Posterior vena cava (tissue), 2 donors: ENCODE measurements at places on chromosomes 3 and 15.

DNA sequence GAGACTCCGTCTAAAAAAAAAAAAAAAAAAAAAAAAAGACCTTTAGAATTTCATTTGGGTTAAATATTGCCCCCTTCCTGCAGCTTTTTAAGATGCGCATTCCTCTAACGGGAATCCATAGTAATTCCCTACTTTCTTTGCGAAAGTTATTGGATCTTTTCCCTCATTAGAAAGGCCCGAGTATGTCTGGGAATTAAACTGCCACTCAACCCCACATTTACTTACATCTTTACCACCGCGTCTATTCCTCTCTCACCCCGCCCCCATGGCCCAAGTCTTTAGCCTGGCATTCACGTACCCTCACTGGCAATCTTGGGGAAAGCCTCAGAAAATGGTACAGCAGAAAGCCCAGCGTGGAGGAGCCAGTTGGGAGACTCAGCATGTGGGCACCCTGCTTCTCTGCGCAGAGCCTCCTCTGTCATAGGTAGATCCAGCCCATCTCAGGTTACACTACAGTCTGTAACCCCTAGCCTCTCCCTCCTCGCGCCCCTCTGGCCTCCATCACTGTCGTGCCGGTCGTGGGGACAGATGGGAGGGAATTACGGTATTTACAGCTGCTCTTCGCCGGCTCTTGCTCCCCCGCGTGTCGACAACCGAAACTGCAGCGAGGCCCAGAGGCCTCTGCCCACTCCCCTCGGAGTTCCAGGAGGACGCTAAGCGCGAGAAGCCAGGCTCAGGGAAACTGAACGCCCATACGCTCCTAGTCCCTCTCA lies 6.4 kb upstream of the ANKDD1A start:
- DNase-seq = peak; percentile 94

- no peak for DNase-seq
These were observed 139.1 kb downstream of the TLE3 start for GRCh38 chr15:69958496-69959084.

- DNase-seq = no peak
These were observed 452.8 kb downstream of the ROBO1 start for GRCh38 chr3:79314962-79315361.

DNA sequence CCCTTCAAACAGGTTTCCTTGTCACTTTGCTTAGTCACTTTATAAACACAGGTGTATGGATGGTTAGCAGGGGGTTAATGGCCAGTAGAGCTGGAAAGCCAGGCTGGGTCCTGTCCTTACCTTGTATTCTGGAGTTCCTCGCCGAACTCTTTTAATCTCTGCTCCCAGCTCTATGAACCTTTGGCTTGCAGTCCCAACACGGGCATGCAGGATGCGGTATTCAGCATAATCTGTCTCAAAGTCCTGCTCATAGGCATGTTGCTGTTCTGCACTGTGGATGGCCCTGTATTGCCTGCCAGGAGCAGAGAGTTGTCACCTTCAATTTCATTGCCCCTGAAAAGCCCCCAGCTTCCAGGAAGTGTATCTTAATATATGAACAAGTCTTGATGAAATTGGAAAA lies 2.7 kb downstream of the ELL3 start:
- no peak for DNase-seq

DNA sequence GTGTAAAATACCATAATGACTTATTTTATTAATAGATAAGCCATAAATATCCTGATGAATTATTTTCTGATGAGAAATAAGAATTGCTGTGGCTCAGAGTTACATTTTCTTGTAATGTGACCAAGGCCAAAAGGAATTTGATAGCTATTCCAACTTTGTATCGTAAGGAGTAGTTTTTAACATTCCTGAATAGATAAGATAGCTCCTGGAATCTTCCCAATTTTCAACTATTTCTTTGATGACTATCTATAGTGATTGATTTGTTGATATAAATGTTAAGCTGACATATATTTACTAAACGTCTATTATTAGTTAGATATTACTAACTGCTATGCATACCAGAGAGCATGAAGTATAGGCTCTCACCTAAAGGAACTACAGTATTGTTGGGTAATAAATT lies 49.1 kb upstream of the SATB1 start:
- DNase-seq = no peak

DNA sequence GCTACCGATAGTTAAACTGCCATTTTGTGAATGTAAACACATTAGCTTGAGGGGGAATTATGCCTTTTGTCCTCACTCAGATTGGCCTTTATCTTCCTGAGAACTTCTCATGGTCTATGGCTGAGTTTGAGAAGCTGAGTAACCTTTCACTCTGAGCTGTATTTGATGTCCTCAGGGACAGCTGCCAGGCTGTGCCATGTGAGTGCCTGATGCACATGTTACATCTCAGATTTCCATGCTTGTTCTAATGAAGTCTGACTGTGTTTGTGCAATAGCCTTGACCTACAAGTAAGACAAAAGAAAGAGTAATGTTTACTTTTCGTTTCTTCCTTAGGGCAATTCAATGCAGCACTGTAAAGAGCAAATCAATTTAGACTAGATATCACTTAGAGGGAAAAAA lies 44.1 kb upstream of the ARL6 start:
- DNase-seq = no peak

- no peak for DNase-seq
These were observed 22.0 kb downstream of the TRPM1 start for GRCh38 chr15:31079519-31079918.

DNA sequence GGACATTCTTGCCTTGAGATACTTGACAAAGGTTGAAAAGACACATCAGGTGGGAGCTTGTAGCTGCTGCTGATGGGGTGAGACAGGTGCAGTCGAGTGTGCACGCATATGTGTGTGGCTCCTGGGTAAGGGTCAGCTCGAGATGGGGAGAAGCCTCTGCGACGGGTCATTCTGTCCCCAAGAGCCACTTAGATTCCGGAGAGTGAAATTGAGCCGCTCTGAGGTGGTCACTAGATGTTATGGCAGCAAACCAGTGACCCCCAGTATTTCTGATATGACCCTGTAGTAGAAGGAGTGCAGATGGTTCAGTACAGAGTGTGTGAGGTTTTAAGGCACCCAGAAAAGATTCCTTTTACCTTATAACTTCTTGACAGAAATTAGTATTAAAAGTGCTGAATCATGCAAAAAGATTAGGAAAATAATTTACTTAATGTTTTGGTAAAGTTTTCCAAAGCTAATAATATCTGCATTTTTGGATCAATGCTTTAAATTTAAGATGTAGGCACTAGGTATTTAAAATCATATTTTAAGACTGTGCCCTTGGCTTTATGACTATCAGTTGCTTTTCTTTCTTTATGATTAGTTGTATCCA lies 241.9 kb upstream of the TOPAZ1 start:
- DNase-seq = no peak

DNA sequence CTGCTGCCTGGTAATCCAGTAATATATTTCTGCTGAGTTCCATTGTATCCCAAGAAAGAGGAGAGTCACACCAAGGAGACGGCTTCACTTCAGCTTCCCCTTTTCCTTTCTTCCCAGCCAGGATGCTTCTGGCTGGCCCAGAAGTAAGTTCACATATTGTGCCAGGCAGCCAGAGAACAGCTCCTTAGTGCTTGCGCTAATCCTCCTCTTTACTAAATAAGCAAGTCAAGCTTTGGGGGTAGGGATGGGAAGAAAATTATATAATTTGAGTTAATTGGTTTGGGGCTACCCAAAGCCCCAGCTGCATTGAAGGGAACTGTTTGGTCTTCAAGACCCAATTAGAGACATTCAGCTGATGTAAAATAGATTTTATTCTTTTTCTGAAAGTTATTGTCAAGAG lies 218.8 kb upstream of the HES1 start:
- no peak for DNase-seq

DNA sequence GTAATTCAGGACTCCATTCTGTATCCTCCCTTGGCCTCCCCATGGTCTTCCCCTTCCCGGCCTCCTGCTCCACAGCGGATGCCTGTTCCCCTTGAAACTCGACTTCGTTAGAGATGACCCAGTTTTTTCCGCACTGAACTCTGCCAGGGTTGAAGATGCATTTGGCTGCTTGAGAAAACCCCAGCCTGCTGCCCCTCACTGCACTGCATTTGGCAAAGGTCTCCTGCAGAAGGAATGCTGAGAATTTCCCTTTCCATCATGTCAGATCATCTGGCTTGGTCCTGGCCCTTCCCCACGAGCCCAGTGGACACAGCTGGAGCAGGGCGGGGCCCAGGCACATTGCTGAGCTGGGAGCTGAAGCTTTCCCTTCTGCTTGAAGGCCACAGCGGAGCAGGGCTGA lies 37.6 kb upstream of the RGMA start:
- peak; percentile 87 for DNase-seq

- DNase-seq = no peak
These were observed 88.8 kb downstream of the SMAD3 start for GRCh38 chr15:67154249-67154648.

GRCh38 chr3:48607519-48607918 lies 1.9 kb downstream of the UQCRC1 start:
- no peak for DNase-seq

DNA sequence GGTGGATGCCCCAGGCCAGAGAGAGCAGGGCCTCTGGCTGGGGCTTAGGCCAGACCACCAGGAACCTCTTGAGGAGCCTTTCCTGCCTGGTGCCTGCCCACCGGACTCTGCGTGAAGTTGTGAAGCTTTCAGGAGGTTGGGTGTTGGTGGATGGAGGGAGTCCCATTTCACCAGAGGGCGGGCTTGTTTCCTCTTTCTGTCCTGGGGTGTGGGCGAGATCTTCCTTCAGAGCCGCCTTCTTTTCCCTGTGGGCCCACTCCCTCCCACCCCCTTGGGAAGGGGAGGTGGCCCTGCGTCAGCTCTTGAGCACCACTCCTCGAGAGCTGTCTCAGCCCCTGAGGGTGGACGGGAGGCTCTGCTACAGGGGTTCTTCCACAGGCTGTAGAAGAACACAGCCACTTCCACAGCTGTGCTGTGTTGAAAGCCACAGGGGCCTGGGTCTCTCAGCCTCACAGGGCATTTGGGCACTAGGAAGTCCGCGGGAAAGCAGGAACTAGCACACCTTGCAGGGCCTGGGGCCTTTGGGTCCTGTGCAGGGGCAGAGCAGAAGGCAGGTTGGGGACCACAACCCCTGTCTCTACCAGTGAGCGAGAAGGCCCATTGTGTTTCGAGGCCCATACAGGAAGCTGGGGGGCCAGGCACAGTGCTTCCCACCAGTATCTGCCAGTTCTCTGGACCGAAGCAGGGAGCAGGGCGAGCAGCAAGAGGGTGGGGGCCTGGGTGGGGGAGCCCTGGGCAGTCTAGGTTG lies 2.1 kb downstream of the AMIGO3 start:
- peak; percentile 75 for DNase-seq

DNA sequence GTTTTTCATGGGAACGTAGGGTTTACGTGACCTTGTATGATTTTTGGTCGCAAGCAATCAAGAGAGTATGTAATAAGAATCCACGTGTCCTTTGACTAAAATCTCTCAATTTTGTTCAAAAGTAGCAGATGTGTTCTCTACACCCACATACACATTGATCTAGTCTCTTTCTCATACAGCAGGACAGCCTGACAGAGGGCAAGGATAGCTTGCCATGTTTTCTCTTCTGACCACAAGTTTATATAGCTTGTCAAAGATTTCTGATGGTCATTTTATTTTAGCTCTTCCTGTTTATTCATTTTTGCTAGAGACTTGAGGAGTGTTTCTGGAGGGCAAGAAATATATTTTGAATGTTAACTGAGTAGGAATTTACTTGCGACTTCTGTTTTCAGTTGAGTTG lies 570.2 kb upstream of the ALCAM start:
- DNase-seq = no peak
